Transverse colon (tissue), 4 donors: ENCODE measurements at places on chromosomes 11 and 22. TPM values are rescaled to one million over a fixed set of nuclear protein-coding genes. Genes with fewer than 3 reads are reported as not detected.

GRCh38 chr11:31712851-31713250 lies 98.3 kb downstream of the PAX6 start:
- DNase-seq: no peak

Gene TMEM86A
- total RNA-seq: 4.9 TPM

DNA sequence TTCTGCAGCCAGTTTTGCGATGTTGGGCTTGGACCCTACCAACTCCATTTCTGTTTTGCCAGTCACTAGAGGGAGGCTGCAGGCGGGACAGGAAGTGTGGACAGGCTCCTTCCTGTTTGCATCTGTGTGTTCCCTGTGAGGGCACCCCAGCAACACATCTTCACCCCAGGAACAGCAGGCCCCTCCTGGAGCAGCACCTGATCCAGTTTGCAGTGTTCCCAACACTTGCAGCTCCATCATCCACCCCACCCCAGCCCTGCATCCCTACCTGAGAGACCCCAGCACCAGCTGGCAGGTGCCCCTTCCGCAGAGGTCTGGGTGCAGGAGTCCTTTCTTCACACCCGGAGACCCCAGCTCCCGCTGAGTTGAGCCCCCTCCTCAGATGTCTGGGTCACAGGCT lies 7.4 kb upstream of the VSIG10L2 start:
- DNase-seq: no peak

Gene HSPB2
- total RNA-seq: not detected

Gene OTOG
- total RNA-seq: not detected
